ENCODE measurements at places on chromosomes 1 and 21.

- DNase-seq = no peak
Measured at GRCh38 chr21:26519142-26519541, 53.9 kb downstream of the CYYR1 start.

GRCh38 chr1:58784758-58785441, 1.1 kb upstream of the JUN start:
- DNase-seq = peak; percentile 92

- DNase-seq = no peak
Measured at GRCh38 chr1:79807816-79808215, 801.3 kb upstream of the ADGRL4 start.

DNA sequence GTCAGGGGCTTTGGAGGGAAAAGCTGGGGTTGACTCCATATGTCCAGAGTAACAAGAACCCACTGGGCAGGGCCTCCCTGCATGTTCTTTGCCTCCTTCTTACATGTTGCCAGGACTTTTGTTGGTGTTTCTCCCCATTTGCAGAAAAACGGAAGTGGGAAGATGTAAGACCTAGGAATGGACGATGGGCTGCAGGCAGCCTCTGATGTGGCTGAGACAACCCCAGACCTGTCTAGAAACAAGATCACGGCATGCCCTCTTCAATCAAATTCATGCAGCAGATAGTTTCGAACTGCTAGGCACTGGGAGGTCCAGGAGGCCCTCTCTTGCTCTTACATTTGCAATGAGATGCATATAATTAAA, 3.4 kb downstream of the FAM43B start:
- DNase-seq = no peak

- peak; percentile 50 for DNase-seq
Measured at GRCh38 chr21:33682992-33683627, 40.8 kb downstream of the ITSN1 start.

DNA sequence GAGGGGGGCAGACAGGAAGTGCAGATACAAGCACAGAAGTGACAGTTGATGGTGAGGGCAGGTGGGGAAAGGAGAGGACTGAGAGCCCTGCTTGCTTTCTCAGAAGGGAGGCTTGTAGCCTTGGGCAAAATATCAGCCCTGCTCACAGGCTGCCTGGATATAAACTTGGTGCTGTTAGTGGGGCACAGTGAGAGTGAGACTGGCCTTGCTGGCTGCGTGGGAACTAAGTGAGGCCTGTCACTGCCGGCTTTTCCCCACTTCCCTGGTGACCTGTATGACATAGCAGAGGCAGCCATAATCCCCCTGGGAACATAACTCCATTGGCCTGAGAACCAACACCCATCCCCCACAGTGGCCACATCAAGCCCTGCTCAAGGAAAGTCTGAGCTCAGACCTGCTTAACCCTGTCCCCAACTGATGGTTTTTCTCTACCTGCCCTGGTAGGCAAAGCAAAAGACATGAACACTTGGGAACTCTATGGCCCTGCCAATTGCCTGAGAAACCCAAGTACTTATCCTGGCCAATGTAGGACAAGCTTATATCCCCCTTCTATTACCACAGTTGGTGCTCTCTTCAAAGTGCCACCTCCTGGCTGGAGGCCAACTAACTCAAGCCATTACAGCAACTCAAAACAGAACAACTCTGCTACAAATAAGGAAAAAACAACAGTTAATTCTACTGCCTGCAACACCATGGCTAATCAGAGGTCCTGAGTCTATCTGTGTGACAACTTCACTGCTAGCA, 472.7 kb downstream of the PLPP3 start:
- DNase-seq = no peak

GRCh38 chr1:230839173-230839572, 29.1 kb downstream of the C1orf198 start:
- DNase-seq = no peak

DNA sequence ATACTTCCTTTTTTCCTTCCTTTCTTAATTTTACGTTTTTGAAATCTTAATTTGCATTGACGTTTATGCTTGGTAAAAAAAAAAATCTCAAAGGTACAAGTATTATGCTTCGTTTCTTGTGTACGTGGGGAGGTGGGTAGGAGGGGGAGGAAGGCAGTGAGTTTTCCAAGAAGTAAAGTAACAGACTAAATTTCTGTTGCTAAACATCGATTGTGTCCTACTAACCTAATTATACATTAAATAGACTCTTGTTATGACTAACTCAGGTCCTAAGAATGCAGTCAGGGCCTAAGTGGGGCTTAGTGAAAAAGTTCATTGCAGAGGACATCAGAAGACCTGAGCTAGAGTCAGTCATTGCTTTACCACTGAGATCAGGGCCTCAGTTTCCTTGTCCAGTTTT, 17.5 kb downstream of the NEK7 start:
- no peak for DNase-seq

DNA sequence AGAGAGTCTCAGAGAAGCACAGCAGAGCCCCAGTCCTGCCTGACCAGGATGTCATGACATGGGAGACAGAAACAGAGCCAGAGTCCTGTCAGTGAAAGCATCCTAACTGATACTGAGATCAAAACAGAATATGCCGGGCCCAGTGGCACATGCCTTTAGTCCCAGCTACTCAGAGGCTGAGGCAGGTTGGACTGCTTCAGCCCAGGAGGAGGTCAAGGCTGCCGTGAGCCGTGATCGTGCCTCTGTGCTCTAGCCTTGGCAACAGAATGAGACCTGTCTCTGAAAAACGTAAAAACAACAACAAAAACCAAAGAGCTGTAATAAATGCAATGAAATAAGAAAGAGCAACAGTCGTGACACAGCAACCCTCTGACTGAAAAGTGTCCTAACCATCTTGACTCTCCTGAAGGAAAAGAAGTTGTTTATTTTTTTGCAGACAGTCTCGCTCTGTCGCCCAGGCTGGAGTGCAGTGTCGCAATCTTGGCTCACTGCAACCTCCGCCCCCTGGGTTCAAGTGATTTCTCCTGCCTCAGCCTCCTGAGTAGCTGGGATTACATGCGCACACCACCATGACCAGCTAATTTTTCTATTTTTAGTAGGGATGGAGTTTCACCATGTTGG, 189.2 kb downstream of the SLC45A1 start:
- DNase-seq = no peak

DNA sequence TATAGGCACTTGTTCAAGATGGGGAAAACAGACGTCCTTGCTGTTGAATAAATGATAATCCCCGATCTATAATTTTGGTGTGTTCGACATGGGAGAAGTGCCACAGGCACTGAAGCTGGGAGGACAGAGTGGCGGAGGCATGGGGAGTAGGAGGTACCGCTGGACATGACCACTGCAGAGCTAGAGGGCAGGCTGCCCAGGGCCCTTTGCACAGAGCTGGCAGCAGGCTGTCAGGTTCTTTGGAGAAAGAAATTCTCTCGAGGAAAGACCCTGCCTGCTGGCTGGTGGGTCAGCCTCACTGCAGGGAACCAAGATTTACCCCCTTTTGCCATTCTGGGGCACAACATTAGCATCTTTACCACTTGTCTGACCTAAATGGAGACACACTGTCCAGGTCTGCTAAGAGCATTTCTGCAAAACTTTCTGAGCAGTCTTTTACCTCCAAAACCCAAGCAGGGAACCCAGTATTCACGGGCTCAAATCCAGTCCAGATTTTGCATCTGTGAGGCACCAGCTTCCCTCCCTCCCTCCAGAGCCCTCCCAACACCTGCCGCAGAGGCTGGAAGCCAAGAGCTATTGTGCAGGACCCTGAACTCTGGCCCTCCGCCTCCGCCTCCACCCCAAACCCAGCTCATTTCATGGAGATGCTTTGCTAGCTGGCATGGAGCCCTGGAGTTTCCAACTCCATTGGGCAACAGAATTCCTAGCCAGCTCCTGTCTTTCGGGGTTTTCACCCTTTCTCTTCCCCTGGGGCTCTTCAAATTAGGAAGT, 142.3 kb downstream of the PLXNA2 start:
- no peak for DNase-seq

- DNase-seq = peak; percentile 69
Measured at GRCh38 chr1:71861022-71861421, 421.3 kb downstream of the NEGR1 start.

GRCh38 chr1:44784094-44785028, 3.6 kb downstream of the BEST4 start:
- no peak for DNase-seq

Measured in RKO (cell line).